ENCODE measurements at places on chromosomes 6 and 20.

DNA sequence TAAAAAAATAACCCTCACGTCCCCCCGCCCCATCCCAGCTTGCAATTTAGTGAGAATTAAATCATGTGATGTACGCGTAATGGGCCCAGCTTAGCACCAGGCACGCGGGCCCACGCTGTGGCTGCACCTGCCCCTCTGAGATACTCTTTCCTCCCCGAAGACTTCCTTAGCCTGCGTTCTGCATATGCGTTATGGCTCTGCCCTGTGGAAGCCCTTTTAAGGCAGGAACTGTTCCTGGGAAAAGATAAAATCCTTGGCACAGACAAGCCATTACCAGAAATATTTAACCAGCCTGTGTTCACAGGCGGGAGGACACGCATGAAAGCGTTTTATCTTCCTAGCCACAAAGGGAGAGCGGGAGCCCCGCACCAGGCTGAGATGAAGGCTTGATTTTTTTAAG lies 311.0 kb downstream of the LRFN2 start:
- DNase-seq: no peak

- no peak for DNase-seq
Observed at GRCh38 chr20:32914031-32914430, 55.3 kb downstream of the EFCAB8 start.

GRCh38 chr6:21327326-21328112 lies 266.0 kb upstream of the SOX4 start:
- DNase-seq: no peak

- no peak for DNase-seq
Observed at GRCh38 chr6:36963451-36964290, 9.1 kb downstream of the PI16 start.

GRCh38 chr20:50753152-50753551 lies 21.8 kb downstream of the PARD6B start:
- no peak for DNase-seq

GRCh38 chr6:21692721-21693120 lies 99.2 kb downstream of the SOX4 start:
- no peak for DNase-seq

DNA sequence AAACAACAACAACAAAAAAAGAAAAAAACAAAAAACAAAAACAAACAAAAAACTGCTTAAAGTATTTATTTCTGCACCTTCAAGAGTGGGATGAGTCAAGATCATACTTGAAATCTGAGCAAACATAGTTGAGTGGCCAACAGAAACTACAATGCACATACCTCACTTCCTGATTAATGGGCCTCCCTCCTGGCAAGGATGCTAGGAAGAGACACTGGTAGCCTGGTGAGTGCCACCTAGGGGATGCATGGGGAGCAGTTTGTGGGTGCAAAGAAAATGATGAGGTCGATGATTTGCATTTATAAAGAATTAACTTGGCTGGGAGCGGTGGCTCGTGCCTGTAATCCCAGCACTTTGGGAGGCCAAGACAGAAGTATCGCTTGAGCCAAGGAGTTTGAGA lies 808.1 kb downstream of the MAFB start:
- DNase-seq: no peak

- no peak for DNase-seq
Observed at GRCh38 chr20:52889225-52889624, 82.9 kb upstream of the TSHZ2 start.

DNA sequence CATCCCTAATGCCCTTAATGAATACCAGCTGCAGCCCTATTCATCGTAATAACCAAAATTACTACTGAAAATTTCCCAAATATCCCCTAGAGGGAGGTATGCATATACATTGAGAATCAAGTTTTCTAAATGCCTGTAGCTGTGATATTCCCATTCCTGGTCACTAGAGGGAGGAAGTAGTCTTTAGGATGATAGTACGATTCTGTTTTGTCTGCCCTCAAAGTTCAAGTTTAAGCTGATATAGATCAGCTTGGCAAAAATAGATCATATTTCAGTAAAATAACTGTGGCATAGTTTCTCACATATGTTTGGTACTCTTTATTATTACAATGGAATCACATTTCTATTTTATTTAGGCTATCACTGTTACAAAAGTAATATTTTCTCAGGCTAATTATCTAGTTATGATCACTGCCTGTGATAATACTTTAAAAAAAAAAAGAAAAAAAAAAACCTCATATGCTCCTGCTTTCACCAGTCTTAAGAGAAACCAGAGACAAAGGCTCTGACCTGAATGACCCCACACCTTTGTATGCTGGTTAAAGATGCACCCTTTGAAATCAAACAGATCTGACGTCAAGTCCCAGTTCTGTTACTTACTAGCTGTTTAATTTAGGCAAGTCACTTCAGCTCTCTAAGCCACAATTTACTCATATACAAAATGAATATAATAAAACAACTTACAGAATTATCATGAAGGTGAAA lies 11.0 kb downstream of the TSPYL1 start:
- no peak for DNase-seq

DNA sequence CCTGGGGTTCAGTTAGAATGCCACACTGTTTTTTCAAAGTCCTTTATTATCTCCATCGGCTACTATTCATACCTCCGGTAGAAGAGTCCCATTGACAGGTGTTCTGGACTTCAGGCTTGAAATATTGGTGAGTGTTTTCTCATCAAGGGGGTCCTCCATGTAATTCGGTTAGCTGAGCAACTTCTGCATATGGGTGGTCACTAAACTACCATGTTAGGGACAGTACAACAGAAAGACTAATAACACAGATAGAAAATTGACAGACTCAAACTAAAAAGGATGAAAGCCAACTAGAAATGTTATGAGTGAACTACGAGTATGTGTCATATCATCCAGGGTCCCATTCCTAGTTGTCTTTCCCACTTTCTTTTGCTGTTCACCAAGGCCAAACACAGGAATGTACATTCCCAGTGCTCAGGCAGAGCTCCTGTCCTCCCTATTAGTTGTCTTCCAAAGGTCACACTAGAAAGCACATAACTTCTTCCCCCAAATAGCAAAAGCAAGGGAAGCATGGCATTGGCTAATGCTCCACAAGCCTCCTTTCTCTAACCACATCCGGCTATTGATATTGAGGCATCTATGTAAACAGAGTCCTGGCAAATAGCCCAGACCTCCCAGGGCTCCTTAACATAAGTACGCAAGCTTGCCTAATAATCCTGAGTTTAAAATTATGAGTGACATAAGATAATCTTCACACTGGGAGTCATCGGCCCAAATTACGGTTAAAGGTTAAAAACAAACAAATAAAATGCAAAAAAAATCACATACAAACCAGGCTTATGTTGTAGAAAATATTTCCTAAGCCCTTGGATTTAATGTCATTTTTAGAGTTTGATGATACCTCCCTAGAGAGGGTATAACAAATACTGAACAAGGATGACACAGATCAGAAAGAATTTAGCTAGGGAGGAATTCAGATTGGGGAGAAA lies 13.2 kb downstream of the CCN2 start:
- DNase-seq: peak; percentile 21

DNA sequence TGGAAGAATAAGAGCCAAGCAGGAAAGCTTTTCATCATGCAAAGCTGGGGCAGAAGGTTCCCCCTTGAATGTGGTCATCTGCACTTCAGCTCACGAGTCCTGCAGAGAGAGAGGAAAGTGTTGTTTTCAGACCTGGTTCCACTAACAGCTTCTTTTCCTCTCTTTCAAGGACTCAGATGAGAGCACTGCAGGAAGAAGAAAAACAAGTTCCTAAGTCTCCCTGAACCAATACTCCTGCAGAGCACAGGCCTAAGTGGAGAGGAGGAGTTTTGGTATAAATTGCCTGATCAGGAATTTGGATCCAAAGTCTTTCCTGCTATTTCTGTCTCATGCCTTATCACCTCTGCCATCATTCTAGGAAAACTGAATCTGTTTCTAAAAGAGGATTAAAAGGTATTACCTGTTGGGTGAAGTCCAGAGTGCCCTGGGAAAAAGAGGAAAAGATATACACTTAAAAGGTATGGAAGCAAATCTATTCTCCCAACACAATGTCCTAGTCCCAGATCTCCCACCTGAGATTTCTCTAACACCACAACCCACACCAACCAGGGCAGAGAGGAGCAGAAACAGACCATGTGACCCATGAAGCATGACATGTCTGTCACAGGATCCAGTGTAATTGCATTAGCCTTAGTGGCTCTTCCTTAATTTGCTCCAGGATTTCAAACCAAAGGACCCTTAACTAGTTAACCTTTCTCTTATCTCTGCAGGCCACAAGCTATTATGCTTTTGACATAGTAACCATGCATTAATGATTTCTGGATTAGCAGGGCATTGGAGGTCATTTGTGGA lies 12.2 kb downstream of the HLA-DRB5 start:
- no peak for DNase-seq

GRCh38 chr6:90905351-90905750 lies 318.5 kb upstream of the MAP3K7 start:
- no peak for DNase-seq

DNA sequence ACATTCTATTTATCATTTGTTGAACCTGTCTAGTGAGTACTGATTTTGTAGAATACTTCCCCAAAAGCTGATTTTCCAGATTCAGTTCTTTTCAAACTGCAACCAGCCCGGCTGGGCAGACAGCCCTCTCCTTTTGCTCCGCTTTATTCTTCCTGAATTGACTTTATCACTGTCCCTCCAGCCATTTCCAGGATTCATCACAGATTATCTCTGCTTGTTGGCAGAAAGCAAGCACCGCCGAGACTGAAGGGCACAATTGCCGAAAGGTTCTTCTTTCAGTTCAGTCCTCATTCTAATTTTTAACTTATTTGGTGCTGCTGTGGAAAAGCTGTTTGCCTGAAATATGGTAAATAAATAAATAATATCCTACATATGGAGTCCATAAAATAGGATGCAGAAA lies 369.1 kb upstream of the FLRT3 start:
- no peak for DNase-seq

GRCh38 chr20:5989539-5989938 lies 39.1 kb downstream of the MCM8 start:
- DNase-seq: no peak

DNA sequence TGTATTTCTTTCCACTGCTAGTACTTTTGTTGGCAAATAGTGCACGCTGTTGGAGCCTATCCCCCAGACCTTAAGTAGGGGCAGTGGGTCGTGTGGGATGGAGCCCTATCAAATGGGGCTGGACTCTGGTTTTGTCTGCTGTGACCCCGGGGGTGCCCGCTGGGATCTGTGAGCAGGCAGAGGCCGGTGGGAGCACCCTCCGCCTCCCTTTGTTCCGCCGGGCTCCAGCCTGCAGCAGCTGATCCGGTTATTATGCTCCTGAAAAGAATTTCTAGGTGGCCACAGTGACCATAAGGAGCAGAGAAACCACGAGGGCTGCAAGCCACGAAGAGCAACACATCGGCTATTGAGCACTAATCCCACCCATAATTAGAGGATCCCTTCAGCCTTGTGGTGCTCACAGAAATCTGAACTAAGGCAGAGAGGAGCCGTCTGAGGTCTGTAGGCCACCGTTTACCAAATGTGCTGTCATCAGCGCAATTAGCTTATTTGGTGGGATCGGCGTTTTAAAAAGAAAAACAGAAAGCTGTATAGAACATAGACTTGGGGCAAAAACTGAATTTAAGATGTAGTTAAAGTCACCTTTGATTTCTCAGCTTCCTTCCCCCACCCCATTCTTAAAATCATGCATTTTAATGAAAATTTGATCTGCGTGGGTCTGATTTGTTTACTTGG lies 598.3 kb upstream of the JAG1 start:
- DNase-seq: no peak

- DNase-seq: no peak
Observed at GRCh38 chr6:125747589-125748405, 1.6 kb upstream of the HEY2 start.

DNA sequence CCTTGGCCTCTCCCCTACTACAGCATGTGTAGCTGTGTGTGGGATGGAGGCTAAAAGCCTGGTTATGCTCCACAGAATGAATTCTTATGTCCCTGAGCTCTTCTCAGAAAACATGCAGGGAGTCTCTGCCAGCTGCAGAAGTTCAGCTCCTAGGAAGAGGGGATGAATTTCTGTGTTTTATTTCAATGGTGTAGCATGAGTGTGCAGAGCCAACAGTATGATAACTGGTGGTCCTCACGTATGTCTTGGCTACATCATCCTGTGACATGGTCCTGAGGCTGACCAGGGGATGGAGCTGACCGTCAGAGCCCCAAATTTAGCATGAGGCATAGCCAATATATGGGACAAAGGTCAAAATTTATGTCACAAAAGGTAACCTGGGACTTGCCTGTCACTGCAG lies 266.1 kb downstream of the ADGB start:
- DNase-seq: no peak

DNA sequence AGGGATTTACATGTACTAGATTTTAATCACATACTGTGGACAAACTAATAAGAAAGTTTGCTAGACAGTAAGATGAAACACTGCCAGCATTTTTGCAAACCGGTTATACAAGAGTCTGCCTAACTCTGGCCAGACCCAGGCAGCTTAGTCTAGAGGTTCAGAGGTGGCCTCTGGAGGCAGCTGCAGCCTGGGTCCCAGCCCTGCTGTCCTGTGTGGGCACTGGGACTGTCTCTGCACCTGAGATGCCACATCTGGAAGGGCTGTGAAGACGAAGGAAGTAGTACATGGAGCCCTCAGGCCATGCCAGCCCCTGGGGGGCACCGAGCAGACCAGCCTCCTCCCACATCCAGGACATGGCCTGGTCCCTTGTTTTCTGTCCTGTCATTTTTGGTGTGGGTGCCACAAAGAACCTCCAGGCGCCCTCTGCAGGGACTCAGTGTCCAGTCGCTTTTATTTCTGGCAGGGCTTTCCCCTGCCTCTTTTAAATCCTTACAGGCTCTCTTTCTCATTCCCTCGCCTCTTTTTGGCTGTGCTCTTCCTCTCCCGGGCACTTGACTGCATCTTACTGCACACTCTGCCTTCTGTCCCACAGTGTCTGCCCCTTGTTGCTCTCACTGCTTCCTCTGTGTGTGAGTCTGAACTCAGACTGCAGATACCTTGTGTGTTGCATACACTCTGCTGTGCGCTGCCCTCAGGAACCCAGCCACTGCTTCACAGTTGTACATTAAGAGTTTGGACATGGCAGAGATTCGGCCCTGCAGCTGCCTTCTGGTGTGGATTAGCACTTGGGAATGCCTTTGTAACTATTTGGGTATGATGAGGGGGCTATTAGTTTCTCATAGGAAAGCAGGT lies 216.7 kb downstream of the ZDHHC14 start:
- DNase-seq: peak; percentile 40

- DNase-seq: no peak
Observed at GRCh38 chr6:106608080-106608668, 21.1 kb downstream of the RTN4IP1 start.

- no peak for DNase-seq
Observed at GRCh38 chr20:49851991-49852390, 39.4 kb downstream of the SLC9A8 start.

DNA sequence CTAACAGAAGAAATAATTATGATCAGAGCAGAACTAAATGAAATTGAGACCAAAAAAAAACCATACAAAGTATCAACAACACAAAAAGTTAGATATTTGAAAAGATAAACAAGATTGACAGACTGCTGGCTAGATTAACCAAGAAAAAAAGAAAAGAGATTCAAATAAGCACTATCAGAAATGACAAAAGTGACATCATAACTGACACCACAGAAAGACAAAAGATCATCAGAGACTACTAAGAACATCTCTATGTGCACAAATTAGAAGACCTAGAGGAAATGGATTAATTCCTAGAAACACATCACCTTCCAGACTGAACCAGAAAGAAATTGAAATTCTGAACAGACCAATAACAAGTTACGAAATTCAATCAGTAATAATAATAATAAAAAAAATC lies 17.9 kb downstream of the DTNBP1 start:
- no peak for DNase-seq

Data from uterus (tissue), 4 donors.